ENCODE measurements at places on chromosomes 6 and 20.

- DNase-seq, result no peak
Measured at GRCh38 chr6:151088963-151089362, 150.8 kb upstream of the AKAP12 start.

- DNase-seq, result no peak
Measured at GRCh38 chr6:117917176-117917575, 10.1 kb downstream of the SLC35F1 start.

- no peak for DNase-seq
Measured at GRCh38 chr6:7546020-7546369, 4.5 kb downstream of the DSP start.

DNA sequence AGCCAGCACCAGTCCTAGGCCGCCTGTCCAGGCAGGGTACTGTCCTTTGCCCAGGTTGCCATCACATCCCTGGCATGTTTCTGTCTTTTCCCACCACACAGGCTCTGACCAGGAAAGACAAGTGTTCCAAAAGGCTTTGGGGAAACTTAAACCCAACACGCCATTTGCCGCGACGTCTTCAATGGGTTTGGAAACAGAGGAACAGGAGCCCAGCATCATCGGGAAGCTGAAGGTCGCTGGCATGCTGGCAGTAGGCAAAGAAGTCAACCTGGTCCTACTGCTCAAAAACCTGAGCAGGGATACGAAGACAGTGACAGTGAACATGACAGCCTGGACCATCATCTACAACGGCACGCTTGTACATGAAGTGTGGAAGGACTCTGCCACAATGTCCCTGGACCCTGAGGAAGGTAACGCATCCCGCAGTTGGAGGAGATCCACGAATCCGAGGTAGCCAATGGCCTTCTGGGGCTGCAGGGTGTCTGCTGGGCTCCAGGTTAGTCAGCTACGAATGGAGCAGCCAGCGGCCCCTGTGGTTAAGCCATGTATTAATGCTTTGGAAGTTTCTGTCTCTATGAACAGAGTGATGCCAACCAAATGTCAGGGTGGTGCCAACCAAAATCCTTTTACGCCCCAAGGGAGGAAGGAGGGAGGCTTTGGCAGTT, 36.2 kb downstream of the TGM3 start:
- no peak for DNase-seq

- no peak for DNase-seq
Measured at GRCh38 chr20:56506103-56506502, 18.4 kb upstream of the FAM209A start.

DNA sequence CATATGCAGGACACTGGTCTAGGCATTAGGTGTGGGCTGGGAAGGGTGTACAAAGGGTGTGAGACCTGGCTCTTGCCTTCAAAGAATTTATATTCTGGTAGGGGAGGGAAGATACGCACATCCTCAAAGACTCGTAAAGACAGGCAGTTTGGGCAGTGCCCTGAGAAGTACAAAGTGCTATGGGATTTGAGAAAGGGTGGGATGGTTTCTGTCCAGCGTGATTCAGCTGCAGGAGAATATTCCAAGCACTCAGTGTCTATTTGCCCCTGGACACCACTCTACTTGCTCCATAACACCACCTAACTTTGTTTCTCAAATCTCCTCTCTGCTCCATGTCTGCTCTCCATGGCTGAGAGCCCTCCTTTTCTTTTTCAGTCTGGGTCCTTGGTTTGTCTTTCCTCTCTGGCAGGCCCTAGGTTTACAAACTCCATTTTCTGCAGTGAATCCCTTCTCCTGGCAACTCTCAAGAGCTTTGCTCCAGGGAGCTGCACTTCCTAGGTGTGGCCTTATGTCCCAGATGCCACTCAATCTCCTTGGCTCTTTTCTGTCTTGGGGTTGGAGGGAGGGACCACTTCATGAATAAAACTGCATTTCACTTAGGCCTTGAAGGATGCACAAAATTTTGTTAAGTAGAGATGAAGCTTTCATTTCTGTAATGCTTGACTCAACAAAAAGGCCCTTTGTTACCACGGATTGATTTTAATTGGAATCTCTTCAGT, 310.4 kb downstream of the CLIC5 start:
- no peak for DNase-seq

GRCh38 chr6:157725836-157726235, 97.2 kb upstream of the SNX9 start:
- DNase-seq, result no peak

GRCh38 chr6:96301781-96302180, 219.8 kb upstream of the UFL1 start:
- DNase-seq, result no peak

DNA sequence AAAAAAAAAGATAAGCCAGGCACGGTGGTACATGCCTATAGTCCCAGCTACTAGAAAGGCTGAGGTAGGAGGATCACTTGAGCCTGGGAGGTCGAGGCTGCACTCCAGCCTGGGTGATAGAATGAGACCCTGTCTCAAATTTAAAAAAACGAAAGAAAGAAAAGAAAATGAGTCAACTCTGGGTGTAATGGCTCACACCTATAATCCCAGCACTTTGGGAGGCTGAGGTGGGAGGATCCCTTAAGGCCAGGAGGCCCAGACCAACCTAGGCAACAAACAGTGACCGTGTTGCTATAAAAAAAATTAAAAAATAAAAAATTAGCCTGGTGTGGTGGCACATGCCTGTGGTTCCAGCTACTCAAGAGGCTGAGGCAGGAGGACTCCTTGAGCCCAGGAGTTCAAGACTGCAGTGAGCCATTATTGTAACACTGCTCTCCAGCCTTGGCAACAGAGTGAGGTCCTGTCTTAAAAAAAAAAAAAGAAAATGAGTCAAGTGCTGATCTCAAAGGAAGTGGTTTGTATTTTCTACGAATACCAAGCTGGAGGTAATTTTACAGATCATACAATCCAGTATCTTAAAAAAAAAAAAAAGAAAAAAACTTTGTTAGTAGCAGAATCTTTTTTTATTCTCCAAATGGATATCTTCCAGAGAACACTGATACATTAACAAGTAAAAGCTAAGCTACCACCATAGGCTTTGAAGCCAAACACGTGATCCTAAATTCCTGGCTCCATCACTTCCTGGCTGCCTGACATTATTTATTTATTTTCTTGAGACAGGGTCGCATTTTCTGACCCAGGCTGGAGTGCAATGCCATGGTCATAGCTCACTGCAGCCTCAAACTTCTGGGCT, 5.7 kb downstream of the COMMD7 start:
- peak; percentile 31 for DNase-seq

DNA sequence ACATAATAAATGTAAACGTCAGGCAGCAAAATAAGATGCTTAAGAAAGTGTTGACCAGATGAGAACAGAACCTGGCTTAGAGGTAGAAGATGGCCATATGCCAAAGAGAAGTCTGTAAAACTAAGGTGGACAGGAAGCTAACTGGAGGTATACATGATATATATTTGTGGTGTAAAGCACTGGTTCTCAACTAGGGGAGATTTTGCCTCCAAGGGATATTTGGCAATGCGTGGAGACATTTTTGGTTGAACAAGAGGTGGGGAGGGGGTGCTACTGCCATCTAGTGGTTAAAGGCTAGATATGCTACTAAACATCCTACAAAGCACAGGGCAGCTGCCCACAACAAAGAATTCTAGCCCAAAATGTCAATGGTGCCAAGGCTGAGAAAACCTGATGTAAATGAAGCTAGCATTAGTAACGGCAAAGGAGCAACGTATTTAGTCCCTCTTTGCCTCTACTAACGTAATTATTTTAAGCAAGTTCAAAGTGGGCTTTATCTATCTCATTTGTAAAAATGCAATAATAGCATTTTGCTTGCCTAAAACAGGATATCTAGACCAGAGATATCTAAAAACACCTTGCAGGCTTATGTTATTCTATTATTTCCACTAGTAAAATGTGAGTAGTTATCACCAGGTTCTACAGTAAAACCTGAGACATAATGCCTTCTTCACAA, 182.6 kb downstream of the RNGTT start:
- DNase-seq, result peak; percentile 29

GRCh38 chr20:4090756-4091489, 75.6 kb upstream of the RNF24 start:
- DNase-seq, result no peak

DNA sequence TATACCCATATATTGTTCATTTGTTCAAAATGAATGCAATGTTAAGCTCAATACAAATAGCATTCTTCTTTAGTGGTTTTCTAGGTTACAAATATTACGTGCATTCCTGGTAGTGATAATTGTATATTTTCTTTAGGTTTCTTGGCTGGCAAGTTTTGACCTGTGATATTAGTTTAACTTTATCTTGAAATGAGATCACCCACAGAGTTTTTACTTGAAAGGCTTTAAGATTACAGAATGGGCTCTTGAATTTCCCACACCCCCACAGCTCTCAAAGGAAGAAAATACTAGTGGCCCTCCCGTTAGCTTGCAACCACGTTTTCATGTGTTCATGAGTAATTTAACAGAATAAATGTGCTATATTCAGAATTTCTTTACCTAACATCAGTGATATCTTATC, 1315.5 kb upstream of the GJE1 start:
- no peak for DNase-seq

GRCh38 chr6:15768999-15769398, 106.2 kb upstream of the DTNBP1 start:
- DNase-seq, result no peak

GRCh38 chr6:114042267-114043016, 71.5 kb upstream of the HDAC2 start:
- no peak for DNase-seq

DNA sequence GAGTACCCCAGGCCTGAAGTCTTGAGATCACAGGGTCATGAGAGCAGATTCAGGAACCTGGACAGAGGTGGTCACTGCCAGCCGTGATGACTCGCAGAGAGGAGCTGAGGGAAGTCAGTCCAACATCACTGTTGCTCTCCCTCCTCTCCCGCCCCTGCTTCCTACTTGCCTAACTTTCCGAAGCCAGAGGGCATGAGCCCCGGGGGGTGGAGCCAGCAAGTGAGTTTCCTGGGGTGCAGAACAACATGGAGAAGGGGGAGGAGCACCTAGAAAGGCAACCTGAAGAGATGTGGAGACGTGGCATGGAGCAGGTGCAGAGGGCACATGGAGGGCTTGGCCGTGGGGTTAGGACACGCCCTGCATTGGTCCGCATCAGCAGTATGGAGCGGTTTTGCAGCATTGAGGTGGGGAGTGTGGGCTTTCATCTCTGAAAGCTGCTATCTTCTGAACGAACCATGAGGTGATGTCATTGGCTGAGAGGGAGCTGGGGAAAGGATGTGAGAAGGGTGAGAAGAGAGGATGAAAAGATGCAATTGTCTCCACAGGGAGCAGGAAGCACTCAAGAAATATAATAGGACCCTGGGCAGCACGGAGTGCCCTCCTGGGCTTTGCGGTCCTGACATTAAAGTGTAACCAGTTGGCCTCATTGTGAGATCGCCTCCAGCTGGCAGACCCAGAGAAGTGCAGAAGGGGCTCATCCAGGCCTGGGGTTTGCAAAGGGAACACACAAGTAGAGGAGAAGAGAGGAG, 25.0 kb downstream of the GDAP1L1 start:
- DNase-seq, result no peak

- DNase-seq, result no peak
Measured at GRCh38 chr6:34239500-34239825, 2.8 kb downstream of the HMGA1 start.

GRCh38 chr6:13462458-13463327, 24.7 kb downstream of the GFOD1 start:
- no peak for DNase-seq

DNA sequence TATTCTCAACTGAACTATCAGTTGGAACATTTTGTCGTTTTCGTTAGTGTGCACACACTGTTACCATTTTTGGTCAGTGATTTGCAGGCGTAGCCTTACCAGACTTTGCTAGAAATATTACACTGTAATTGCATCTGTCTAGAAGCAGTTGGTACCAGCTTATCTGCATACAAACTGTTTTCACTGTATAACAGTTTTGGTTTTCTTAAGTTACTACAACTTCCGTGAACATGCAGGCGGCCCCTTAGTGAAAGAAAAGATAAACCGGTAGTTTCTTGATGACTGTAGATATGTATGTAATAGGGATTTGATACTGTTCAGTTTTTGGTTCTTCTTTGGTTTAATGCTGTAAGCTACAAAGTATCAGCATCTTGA, 1.3 kb downstream of the DSTN start:
- no peak for DNase-seq

GRCh38 chr6:170505306-170505705, 47.8 kb downstream of the PSMB1 start:
- no peak for DNase-seq

DNA sequence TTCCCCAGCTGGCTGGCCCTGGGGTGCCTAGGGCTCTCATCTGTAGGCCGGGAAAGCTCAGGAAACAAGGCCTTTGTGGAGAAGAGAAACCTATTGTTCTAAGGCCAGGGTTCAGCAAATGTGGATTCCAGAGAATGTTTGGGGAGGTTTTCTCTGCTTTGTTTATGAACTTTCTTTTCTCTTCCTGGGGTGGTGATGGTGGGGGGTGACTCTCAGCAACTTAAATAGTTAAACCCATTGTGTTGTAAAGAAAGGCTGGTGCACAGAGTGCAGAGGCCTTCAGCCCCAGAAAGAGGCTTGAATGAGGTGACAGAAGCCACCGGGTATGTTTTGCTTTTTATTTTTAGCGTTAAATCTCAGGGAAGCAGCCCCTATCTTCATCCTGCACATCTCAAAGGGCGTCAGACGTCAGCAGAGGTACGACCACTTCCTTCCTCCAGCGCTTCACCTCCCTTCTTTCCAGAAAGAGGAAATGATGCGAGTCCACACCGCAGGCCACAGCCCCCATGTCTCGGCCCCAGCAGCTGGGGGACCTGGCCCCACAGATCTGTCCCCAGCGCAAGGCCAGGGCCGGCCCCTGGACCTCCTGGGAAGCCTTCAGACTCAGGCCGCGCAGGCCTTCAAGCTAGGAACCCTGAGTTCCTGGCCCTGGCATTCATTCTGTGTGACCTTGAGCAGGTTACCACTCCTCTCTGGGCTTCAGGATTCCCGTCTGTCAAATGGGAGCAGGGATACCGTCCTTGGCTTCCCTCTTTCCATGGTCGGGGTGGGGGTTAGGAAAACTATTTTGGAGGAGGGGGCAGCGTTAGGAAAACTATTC, 605 bp upstream of the PPP1R16B start:
- DNase-seq, result peak; percentile 64

DNA sequence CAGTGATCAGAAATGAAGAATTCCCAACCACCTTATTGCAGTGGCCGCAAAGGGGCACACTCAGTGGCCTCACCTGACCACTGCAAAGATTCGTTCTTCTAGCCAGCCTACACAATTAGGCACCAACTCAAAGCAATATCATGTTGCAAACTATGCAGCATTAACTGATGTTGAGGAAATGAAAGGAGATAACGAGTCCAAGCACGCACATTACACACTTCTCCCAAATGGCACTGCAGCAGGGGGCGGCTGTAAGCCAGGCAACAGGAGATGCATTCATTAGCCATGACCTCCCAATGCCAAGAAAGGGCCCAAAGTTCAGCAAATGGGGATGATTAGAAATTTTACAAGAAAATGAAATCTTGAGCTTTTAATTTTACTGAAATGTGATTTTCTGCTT, 39.3 kb downstream of the ATXN1 start:
- DNase-seq, result no peak
